Heart left ventricle (tissue), 16 donors: ENCODE measurements at places on chromosomes 1 and 21. TPM values are rescaled to one million over a fixed set of nuclear protein-coding genes. Genes with fewer than 3 reads are reported as not detected.

The GBP4 gene
- total RNA-seq = 6.0 TPM

The HAX1 gene
- 127 TPM for total RNA-seq

The FCRL3 gene
- total RNA-seq = not detected

The PEX11B gene
- total RNA-seq = 27.5 TPM

The GPR37L1 gene
- not detected for total RNA-seq

The USH2A gene
- total RNA-seq = 1.8 TPM

The PCP4 gene
- 3.8 TPM for total RNA-seq

The DMBX1 gene
- not detected for total RNA-seq

The LRRC39 gene
- 53.4 TPM for total RNA-seq

The EPHA2 gene
- total RNA-seq = 7.6 TPM

The ZBTB8A gene
- total RNA-seq = 3.8 TPM

The SPRR2F gene
- total RNA-seq = not detected

The A3GALT2 gene
- total RNA-seq = not detected

The TEDDM1 gene
- not detected for total RNA-seq

The PSMB4 gene
- 211 TPM for total RNA-seq

The SETDB1 gene
- 12.5 TPM for total RNA-seq
